Stimulated activated CD8-positive, alpha-beta memory T cell treated with anti-CD3 and anti-CD28 coated beads, Interleukin-7, amount 100 ng/mL, for 1 hour (primary cell): ENCODE measurements at places on chromosomes 2 and 18.

DNA sequence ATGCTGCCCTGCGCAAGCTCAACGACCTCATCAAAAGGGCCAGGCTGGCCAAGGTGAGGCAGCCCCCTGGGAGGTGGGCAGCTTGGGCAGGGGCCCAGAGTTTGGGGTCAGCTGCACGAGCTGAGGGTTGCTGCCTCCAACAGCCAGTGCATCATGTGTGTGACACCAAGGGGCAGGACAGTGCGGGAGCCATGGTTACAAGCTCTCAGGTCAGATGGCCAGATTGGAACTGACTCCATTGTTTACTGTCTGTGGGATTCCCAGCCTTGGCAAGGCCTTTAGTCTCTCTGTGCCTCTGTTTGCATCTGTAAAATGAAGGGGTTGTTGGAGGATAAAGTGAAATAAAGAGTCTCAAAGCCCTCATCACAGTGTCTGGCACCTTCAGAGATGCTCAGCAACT is 26.9 kb downstream of the EHD3 start:
- DNase-seq: no peak

GRCh38 chr2:11097038-11097720 is 58.1 kb upstream of the SLC66A3 start:
- DNase-seq: no peak

DNA sequence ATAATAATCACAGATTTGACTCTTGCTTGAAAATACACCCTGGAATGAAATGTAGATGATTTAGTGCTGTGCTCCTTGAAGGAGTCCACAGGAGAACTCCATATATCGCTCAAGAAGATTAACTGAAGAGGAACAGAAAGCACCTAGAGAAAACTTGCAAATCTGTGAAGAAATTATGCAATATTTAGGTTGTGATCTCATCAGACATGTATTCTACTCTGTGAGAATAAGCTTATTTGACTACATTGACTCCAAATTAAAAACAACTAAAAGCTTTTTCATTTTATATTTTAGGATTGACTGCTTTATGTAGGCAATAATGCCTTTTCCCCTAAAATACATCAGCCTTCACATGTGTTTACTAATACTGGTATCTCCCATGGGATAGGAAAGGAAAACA is 906.6 kb upstream of the LRATD1 start:
- DNase-seq: no peak

DNA sequence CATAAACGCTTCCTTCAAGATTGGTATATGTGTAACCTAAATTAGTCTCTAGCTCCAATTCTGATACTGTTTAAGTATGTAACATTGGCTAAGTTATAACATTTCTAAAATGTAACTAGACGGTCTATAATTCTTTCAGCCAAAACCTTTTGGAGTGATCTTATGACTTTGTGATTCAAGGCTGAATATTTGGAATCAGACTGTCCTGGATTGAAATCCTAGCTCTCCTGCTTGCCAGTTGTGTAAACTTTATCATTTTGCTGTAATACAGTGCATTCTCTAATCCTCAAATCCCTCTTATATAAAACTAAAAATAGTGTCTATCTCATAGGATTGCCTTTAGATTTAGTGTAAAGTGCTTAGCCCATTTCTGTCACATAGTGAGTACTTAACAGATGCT is 337.2 kb upstream of the KCNJ3 start:
- no peak for DNase-seq

- no peak for DNase-seq
Measured at GRCh38 chr2:103293067-103293741, 531.4 kb downstream of the TMEM182 start.

DNA sequence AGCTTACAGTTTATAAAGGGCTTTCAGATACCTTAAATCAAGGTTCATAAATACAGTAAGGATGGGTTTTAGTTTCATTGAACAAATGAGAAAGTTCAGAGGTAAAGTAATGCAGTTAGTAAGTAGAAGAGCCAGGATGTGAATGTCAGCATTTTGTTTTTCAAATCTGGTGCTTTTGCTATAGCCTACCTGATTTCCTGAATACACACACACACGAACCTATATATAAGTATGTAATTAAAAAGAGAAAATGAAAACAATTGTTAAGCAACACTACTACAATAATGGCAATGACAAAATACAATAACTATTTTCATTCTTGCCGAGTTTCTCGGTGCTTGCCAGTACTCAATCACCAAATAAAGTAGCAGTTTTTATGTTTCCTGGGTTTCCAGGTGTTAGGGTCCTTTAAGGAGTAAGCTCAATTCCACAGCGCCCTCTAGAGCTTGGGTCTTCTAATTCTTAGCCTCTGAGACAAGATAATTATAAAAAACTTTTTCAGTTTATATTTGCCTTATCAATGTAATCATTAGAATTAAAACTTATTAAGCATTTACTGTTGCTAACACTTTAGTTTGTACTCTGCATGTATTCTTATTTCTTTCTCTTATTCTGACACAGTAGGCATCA is 512.9 kb upstream of the ACVR2A start:
- DNase-seq: peak; percentile 21

DNA sequence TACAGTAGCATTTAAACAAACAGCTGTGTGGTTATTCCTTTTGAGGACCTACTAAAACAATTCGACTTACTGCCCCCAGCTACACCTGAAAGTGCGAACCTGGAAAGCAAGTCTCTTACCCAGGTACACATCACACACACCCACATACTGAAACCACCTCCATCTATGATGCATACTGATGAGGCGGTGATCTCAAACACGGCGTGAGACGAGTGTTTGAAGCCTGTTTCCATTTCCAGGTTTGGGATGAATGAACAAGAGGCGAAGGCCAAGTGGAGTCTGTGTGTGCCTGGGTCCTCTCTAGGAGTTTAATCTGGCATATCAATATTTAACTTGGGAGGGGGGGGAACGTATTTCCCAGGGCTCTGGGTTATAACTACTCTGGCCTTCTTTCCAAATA is 1.6 kb downstream of the TMEM185B start:
- DNase-seq: no peak

DNA sequence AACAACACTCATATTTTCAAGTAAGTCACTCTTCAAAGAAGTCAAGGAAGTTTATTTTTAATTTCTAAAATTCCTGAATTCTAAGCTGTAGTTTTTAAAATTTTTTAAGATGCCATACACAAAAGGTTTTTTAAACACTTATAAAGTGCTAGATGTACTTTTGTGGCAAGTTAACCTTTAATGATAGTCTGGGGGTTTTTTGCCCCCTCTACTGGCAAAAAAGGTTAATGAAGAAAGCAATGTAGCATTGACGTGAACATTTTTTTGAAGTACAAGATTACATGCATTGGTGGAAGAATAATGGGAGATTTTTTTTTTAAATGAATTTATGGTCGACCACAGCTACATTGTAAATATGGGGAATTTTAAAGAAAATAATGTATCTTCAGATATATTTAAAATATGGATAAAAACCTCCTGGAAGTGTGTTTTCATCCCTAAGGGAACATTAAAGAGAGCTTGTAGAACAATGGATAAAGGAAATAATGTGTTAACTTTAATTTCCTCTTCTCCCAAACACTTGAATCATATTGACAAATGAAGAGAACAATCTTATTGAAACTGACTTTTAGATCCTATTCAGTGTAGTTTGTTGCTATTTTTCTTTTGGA is 12.6 kb downstream of the ITPRID2 start:
- DNase-seq: no peak

GRCh38 chr2:99217929-99218501 is 37.0 kb downstream of the MRPL30 start:
- no peak for DNase-seq

DNA sequence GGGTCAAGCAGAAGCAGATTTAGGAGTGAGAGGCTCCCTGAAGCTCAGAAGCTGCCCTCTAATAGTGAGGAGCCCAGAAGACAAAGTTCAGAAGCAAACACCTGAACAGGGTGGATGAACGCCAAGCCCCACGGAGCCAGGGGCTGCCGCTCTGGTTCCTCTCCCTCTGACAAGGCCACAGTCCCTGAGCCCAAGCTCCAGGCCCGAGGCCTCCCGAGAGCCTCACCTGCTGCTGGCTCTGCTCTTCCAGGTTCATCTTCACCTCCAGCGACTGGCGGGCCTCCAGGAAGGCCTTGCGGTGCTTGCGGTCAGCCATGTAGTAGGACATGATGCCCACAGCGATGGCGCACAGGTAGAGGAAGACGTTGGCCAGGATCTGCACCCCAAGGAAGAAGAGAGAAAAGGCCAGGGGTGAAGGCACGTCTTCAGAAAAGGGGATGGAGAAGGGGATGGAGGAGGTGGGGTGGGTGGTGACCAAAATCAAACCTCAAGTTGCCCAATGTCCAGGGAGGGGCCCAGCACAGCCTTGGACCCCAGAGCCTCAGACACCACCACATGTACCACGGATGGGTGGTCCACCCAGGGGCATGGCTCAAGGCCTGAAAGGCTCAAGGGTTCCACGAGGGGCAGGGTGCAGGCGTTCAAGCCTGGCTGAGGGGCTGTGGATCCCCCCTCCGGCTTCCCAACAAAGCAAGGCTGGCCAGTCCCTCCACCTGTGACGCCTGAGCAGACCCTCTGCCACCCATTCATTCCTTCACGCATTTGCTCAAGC is 47.5 kb downstream of the ADCY3 start:
- no peak for DNase-seq

- no peak for DNase-seq
Measured at GRCh38 chr2:207939342-207940108, 85.8 kb downstream of the PLEKHM3 start.

DNA sequence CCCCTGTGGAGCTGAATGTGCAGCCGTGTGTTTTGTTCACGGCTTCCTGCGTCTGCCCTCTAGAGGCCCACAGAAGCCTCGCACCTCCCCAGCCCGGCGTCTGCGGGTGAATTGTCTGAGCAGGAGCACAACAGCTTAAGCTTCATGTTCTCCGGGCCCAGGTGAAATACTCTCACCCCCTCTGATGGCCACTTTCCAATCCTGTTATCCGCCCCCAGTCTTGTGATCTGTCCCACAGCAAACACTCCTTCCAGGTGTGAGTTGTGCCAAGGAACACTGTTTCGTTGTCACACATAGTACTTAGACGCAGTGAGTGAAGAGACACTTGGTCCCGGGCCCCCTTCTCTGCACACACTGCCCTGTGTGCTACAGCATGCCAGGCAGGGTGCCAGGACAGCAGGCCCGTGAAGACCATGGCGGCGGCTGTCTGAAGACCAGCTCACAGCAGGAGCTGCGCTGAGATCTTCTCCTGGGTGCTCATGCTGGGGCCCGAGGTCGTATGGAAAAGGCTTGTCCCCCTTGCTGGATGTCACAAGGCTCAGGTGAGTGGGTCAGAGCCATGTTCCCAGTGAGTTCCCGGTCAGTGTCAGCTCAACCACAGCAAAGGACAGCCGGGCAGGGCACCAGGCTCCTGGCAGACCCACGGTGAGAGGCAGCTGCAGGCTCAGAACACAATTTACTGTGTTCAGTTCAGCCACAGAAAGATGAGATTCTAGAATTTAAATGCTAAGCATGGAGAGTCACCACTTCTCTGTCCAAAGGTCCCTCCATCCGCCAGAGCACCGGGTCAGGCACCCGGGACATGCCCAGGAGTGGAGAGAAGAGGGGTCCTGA is 6.8 kb upstream of the PXDN start:
- DNase-seq: no peak

DNA sequence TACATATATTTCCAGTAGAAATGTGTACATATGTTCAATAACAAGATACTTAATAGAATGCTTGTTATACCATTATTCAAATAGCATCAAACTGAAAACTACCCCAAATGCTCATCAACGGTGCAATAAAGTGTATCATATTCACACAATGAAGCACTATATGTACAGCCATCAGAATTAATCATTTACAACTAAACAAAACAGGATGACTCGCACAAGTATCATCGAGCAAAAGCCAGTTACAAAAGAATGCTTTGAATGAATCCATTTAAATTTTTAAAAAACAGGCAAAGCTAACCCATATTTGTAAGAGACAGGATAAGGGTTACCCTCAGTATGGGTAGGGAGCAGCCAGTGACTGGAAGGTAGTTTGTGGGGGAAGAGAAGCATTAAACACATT is 132.8 kb upstream of the PDE1A start:
- no peak for DNase-seq

- no peak for DNase-seq
Measured at GRCh38 chr2:134670955-134671354, 47.8 kb downstream of the TMEM163 start.

- DNase-seq: no peak
Measured at GRCh38 chr2:42147641-42148274, 21.4 kb upstream of the EML4 start.

GRCh38 chr2:33526921-33527320 is 50.5 kb downstream of the RASGRP3 start:
- no peak for DNase-seq

GRCh38 chr2:70121627-70122372 is 34.5 kb downstream of the PCBP1 start:
- DNase-seq: no peak

DNA sequence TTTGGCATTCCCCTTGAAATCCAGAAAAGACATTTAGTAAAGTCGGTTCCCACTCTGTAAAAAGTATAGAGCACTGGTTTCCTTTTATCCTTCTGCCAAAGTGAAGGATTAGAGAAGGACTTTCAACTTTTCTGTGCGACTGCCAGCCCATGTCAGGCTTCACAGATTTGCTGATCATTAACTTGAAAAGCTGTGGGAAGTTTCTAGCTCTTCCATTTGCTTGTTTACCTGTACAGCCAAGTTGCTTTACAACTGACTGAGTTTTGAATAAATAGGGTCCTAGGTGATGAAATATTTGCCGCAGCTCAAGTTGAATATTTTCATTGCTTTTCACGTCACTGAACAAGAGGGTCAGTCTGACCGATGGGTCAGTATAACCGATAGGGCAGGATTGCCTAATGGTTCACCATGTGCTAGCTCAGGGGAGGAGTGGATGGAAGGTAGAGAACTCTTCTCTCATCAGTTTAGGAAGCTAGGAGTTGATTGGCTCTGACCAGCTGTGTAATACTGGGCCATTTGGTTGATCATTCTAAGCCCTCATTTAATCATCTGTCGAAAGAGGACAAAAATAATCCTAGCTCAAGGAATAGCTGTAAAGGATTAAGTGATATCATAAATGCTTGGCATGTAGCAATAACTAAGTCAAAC is 30.4 kb downstream of the UPP2 start:
- DNase-seq: no peak

- DNase-seq: no peak
Measured at GRCh38 chr2:9984871-9985480, 33.5 kb downstream of the GRHL1 start.

GRCh38 chr2:217632043-217632442 is 370.8 kb downstream of the TNS1 start:
- DNase-seq: no peak
